ENCODE measurements at places on chromosomes 6 and 20.

DNA sequence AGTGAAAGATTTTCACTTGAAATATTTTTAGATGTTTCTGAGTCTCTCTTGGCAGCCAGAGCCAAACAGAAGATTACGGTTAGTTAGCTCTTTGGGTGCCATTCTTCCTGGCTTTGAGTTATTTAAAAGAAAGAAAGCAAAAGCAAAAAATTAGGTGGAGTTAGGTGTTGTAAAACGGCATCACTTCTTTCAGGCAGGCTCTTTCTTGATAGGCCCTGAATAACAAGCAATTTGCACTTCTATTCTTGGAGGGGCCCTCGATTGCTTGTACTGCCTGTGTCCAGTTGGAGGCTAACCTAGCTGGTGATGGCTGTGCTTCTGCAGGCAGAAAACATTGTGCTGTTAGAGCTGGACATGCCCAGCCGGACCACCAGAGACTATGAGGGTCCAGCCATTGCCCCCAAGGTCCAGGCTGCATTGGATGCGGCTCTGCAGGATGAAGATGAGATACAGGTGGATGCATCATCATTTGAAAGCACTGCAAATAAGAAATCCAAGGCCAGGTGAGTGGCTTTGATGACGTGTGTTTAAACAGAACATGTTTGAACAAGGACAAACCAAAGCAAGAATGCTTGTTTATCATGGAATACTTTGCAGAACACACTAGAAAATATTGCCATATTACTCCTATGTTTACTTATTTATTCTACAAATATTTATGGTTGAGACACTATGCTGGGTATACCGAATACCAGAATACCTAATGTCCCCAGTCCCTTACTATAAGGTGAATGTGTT, 28.1 kb upstream of the ASXL1 start:
- no peak for DNase-seq

DNA sequence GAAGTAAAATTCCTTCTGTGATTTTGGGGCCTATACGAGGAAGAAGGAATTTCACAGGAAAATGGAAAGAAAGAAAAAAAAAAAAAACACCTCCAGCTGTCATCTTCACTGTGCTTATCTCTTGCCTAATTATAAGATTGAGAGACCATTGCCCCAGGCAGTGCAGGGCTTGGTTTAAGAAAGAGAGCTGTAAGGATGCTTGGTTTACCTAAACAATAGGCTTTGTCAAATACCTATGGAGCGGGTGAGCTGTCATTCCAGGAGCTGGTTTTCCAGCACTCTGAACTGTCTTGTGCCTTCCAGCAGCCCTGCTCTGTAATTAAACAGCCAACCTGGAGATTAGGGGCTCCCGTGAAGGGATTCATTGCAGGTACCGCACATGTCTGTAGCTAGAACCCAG, 137.8 kb downstream of the EDN3 start:
- no peak for DNase-seq

- no peak for DNase-seq
Measured at GRCh38 chr6:138752017-138752416, 21.6 kb upstream of the CCDC28A start.

DNA sequence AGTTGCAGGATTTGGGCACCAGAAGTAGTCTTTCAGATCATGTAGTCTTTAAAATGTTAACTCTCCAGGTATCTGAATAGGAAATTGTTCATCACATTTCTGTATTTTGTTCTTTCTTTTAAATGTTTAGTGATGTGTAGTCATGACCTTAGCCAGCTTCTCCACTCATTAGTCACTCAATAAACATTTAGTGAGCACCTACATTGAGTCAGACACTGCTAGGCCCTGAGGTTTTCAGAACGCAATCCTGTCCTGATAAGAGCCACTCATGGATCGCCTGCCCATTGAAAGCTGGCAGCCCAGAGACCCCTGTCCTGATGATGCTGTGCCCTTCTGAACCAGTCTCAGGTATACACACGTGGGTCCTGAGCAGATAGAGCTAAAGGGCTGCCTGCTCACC, 163.4 kb upstream of the HEY2 start:
- no peak for DNase-seq

GRCh38 chr20:62522748-62523396, 47.1 kb upstream of the GATA5 start:
- DNase-seq = no peak

DNA sequence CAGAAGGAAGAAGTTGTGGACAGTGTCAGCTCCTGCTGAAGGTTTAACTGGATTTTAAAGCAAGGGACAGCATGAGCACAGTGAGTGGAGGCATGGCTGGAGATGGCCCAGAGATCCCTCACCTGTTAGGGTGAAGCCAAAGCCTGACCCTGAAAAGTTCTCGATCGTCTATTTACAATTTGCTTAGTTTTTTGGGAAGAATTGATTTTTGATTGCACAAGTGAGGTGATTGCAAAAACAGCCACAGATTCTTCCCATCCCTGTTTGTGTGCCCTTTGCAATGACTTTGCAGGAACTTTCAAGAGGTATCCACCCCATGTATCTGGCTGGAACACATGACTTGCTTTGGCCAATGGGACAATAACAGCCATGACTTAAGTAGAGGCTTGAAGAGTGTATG, 170.1 kb downstream of the TFAP2C start:
- DNase-seq = no peak

All from SIG-M5 (cell line).